ENCODE measurements at places on chromosomes 3 and 15.

GRCh38 chr3:66302288-66302687, 81.5 kb downstream of the SLC25A26 start:
- no peak for DNase-seq

- DNase-seq = no peak
Measured at GRCh38 chr15:49148727-49149126, 6.7 kb downstream of the COPS2 start.

DNA sequence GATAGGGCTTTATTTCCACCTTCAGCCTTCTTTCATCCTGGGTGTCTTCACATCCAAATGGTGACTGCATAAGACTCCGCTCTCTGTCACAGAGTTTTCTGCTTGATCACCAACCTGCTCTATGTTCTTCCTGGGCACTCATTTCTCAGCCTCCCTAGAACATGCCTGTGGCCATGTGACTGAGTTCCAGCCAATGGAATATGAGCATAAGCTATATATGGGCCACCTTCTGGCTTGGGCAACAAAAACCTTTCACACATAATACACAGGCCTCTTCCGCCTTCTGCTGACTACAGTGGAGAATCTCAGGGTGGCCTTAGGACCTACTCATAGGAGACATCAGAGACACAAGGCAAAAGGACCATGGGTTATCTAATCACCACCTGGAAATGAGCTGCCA, 51.2 kb upstream of the MED12L start:
- no peak for DNase-seq

DNA sequence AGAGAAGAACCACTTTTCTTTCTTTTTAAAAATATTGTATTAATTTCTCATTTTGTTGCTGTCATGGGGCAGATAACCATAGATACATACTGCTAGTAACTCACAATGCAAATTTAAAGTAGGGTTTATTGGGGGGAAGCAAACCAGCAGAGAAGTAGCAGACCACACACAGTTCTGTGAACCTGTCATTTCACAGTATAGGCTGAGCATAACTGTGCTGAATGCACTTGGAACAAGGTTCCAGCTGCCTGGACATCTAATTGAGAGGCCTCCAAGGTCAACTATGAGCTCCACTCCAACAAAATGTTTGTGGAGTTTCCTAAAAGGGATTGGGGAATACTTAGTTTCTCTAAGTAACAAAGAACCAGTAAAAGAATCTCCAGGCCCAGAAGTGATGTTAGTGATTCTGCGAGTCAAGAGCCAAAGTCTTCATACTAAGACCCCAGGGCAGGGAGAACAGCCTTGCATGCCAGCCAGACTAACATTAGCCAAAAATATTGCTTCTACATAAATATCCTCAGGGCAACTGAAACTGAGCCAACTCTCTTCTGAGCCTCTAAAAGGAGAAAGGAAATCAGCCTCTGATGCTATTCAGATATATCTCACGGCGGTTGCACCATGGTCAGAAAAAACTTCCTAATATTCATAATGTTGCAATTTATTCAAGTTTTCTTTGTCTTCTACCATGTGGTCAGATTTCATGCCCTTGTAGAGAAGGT, 856.4 kb upstream of the ALCAM start:
- DNase-seq = no peak

DNA sequence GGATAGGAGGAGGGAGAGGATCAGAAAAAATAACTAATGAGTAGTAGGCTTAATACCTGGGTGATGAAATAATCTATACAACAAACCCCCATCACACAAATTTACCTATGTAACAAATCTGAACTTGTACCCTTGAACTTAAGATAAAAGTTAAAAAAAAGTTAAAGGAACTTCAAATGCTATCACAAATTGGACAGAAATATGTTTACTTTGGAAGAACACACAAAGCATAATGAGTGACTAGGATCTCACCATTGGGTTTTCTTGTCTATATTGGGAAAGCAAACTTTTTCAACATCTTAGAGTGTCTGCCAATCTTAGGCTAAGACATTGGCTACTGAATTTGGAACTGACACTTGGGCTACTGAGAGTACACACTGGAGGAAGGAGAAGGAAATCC, 140.4 kb downstream of the THRB start:
- no peak for DNase-seq

GRCh38 chr15:100281096-100281917, 60.5 kb downstream of the ADAMTS17 start:
- DNase-seq = no peak

- DNase-seq = no peak
Measured at GRCh38 chr3:9167222-9167621, 82.2 kb downstream of the SRGAP3 start.

DNA sequence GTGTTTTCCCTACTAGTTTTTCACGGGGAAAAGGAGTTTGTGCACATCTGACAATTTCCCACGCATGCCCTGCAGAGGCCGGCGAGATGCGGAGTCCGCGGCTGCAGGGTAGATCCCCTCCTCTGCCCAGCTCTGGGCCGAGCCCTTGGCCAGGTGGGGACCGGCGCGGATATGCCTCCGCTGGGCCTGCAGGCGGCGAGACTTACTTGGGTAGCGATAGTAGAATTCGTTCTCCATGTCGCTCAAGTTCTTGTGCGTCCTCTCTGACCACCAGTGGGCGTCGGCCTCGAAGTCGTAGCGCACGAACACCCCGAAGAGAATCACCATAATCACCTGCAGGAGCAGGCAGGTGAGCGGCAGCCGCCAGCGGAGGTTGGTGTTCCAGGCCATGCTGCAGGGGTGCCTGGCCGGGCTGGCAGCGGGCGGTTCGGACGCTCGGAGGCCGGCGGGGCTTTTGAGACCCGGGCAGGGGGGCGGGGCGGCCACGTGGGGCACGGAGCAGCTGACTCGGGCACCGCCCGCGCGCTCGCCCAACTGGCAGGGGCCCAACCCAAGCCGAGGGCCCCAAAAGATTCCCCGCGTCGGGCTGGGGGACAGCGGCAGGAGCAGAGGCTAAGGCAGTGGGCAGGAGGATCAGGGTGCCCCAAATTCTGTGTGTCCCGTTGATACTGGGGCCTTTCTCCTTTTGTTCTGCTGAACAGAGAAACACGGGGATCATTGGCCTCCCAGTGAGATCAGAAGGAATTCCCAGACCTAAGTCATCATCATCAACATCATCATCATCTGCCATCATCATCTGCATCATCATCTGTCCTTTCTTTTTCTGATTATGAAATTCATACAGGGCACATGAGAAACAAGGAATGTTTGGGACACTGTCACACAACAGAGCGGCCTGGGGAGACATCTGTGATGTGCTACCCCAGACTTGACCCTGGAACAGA, at the start of gene RHCG:
RHCG (minus strand) TSS at position 429 of the 944 bp plus-strand sequence; CDS start at position 390, 39 bp downstream.
- DNase-seq = no peak

DNA sequence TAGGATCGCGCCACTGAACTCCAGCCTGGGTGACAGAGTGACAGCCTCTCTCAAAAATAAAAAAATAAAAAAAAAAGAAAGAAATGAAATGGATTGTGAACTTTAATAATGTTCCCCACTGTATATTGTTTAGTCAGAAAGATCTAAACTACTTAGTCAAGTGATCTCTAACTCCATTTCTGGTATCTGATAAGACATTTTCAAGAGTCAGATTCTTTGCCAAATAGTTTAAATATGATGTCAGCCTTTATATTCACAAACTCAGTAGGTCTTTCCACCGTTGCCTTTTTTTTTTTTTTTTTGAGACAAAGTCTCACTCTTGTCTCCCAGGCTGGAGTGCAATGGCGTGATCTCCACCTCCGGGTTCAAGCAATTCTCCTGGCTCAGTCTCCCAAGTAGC, 29.0 kb upstream of the OSBPL11 start:
- DNase-seq = no peak

All from kidney glomerular epithelial cell (primary cell).